ENCODE measurements at places on chromosomes 2 and 18.
A peak's percentile ranks its signal among the peaks of the same experiment; 100 is the strongest.

DNA sequence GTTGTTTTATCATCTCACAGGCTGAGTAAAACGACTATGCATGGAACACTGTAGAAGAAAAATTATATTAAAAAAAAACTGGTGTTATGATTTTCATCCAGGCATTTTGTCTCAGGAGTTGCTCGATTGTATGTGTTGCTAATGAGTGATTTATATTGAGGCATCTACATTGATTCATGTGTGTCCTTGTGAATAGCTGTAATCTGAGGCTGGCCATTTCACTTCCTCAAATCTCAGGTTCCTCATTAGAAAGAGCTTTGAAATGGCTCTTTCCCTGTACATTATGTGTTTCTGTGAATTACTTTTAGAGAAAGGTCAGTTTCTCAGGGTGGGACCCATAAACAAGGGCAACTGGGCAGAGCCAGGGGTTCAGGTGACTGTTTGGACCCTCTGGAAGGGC, 2.3 kb downstream of the IL18R1 start:
- DNase-seq = no peak

- DNase-seq = peak; percentile 84
Measured at GRCh38 chr2:88159955-88160415, 10.2 kb upstream of the THNSL2 start.

DNA sequence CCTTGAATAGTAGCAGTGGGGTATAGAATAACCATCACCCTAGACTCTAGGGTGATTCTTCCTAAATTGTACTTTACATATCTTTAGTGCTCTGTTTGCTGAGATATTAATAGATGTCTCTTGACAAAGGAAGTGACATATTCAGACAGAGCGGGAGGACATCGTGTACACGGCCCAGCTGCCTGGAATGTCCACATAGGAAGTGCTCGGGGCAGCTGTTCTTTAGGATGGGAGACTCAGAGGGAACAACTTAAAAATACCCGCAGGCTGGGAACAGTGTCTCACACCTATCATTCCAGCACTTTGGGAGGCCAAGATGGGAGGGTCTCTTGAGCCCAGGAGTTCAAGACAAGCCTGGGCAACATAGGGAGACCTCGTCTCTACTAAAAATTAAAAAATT, 206.1 kb downstream of the FAM210A start:
- DNase-seq = peak; percentile 39

GRCh38 chr2:29059624-29060023, 14.7 kb downstream of the PCARE start:
- no peak for DNase-seq

GRCh38 chr2:143251681-143252080, 122.5 kb downstream of the ARHGAP15 start:
- DNase-seq = no peak

- DNase-seq = no peak
Measured at GRCh38 chr2:31324016-31324633, 90.2 kb downstream of the EHD3 start.

DNA sequence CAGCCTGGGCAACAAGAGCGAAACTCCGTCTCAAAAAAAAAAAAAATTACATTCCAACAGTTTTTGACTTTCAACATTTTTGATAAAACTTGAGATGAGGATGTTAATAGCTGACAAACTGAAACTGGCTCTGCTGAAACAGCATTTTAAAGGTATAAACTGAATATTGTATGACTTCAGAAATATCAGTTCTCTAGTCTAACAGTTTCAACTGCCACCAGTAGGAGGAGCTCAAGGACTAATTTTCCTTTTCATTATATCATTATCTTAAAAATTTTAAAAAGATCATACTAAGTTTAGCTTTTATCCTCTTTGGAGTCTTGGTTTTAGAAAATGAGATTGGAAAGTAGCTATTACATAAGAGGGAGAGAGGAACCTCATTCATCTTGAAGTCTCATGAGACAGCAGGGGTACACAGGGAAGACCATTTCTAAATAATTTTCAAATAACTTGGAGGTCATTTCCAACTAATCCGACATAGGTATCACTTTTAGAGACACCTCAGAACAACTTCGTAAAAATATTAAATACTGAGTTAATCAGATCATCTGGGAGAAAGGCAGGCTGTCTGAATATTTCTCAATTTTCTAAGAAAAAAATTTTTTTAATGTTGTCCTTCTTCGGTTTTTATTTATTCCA, 37.6 kb upstream of the MCM6 start:
- no peak for DNase-seq

- no peak for DNase-seq
Measured at GRCh38 chr2:224173933-224174332, 134.8 kb upstream of the SERPINE2 start.

DNA sequence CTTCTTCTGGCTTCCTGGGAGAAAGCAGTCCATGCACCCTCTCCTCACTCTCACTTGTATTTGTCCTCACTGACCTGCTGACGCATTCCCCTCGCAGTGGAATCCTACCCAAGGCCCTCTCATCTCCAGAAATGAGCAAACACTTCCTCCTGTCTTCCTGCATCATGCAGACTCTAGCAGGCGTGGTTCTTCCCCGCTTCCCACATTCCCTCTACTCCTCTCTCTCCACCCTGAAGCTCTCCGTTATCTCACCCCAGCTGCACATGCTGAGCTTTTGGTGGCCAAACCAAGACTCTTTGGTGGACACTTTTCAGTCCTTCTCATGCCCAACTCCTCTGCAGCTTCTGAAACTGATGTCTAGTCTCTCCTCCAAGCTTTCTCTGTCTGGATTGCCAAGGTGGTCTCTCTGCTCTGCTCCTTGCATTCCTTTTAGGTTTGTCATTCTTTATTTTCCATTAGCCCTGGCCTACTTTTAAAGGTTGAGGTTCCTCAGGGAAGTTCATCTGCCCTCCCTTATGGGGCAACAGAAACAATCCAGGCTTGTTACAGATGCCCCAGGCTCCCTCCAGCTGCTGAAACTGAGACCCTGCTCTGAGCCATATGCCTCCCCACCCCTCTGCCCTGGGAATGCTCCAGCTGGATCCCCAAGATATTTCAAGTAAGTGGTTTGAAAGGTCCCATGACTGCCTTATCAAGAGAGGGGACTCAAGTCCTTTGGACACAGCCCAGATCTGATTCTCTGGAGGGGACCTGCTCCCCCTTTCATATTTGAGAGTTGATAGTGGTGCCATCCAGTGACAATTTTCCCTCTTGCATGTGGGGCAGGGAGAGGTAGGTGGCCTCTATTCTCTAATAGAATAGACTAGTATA, 835 bp upstream of the IL18RAP start:
- no peak for DNase-seq

DNA sequence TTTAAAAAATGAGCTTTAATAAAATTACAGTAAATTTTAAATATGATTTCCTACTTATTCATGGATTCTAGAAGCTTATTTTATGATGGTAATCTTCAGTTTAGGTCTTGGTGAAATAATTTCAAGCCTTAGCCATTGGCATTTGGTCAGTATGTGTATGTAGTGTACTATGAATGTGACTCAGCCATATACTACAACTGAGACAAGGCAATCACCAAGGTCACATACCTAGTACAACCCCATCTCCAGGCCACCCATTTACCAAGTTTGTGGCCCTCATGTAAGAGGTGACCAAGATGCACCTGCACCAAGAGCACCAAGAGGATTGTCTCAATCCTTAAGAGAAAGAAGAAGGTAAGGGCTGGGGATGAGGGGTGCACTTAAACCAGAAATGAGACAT, 54.8 kb upstream of the FRZB start:
- DNase-seq = no peak

GRCh38 chr18:75141734-75142133, 67.2 kb downstream of the PTGR3 start:
- DNase-seq = peak; percentile 24

DNA sequence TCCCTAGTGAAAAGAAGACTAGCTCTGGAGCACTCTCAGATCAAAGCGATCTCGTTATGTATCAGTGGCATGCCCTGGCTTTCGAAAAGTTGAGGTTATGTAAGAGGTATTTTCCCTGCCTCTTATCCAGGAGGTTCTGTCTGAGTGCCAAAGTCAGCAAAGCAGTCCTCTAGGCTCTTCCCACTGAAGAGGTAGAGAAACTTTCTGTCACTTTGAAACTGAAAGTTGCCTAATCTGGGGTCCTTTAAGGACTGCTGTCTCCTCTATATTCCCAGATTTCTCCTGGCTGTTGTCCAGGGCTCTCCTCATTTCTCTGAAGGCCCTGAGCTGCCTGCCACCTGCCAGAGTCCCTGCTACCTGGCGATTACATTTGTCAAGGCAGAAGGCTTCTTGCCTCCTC, 96.3 kb downstream of the B3GNT2 start:
- no peak for DNase-seq

DNA sequence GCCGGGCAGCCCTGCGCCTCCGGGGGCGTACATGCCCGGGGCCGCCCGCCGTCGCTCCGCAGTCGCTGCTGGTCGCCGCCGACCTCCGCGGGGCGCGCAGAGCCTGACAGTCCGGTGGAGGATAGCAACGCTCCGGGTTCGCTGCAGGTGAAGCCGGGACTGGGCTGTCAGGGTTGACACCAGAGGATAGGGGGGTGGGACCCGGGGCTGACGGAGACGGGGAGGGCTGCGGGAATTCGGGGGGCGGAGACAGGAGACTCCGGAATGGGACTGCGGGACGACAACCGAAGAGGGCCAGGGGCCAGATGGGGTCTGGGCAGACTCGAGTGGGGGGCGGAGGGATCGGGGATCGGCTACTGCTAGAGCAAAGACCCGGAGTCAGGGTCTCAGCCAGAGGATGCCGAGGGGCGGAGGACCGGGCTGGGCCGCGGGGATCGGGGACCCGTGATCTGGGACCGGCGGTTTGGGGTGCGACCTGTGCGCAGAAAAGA, 403 bp downstream of the TMEM127 start:
- DNase-seq = peak; percentile 85

GRCh38 chr2:237201461-237202287, 116.0 kb downstream of the COPS8 start:
- peak; percentile 72 for DNase-seq

- DNase-seq = no peak
Measured at GRCh38 chr2:22518641-22519040, 866.3 kb upstream of the KLHL29 start.

- DNase-seq = no peak
Measured at GRCh38 chr2:234374736-234375135, 122.1 kb downstream of the ARL4C start.

DNA sequence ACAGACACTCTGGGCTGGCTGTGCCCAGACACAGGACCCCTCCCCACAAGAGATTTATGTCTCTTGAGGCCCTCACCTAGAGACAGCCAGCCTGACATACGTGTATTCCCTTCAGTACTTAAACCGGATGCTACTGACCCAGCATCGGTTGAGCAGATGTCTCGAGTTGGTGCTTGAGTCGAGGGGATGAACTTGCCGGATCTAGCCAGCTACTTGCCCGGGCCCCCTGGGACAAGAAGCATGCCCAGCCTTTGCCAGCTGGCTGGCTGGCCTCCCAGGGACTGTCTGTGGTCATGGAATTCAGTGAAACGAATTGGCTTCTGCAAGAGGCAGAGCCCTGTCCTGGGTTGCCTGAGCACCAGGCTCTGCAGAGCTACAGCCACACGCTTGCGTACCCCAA, 36.0 kb downstream of the DNMT3A start:
- no peak for DNase-seq

GRCh38 chr2:234840336-234840735, 111.5 kb upstream of the SH3BP4 start:
- DNase-seq = peak; percentile 86

GRCh38 chr2:173708806-173709205, 256.4 kb downstream of the SP3 start:
- DNase-seq = no peak

- DNase-seq = no peak
Measured at GRCh38 chr2:33785201-33786106, 186.4 kb upstream of the FAM98A start.

DNA sequence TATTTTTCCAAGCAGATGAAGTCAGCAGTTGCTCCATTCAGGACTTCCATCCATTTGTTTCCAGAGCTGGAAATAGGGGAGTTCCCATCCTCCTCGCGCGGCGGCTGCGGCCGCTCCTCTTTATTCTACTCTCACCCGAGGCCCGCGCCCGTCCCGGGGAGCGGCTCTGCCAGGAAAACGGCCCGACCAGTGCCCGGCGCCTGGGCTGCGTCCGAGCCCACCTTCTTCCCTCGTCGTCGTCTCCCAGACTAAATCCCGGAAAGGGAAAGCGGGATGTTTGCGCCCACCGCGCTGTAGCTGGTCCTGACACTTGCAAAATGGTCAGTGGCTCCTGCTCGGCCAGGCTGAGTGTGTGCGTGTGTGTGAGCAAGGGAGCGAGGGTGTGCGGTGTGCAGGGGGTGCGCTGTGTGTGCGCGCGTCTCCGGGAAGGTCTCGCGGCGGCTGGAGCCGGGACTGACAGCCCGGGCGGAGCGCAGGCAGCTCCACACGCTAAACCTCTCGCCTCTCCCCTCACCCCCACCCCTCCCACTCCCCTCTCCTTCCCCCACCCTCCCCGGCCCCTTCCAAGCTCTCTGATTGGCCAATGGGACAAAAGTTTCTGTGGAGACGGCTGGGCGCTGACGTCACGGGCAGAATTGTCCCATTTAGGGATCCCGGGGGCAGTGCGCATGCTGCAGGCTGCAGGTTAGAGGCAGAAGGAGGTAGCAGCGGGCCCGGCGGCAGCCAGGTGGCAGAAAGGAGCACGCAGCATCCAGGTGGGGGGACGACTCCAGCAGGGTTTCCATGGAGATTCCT, at the start of gene NOL4:
Gene NOL4 (minus strand): TSS at position 491 of the 795 bp plus-strand sequence. CDS start 1,660 bp downstream, outside the sequence.
- DNase-seq = peak; percentile 99

DNA sequence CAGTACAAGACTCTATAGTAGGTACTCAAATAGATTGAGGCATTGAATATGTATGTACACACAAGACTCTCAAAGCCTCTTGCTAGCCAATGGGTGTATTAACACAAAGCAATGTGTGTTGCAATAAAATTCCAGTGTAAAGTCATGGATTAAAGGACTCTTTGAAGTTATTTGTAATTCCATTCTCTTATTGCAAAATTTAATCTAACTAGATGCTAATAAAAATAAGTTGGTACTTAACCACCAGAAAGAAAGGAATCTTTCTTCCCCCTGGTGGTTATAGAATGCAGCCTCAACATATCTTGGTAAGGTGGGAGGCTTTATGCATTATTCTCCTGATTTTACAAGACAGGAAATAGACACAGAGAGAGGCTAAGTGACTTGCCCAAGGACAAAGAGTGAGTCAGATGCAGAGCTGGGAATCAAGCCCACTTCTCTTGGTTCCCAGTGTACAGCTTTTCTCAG, 18.0 kb downstream of the LRP1B start:
- DNase-seq = no peak

DNA sequence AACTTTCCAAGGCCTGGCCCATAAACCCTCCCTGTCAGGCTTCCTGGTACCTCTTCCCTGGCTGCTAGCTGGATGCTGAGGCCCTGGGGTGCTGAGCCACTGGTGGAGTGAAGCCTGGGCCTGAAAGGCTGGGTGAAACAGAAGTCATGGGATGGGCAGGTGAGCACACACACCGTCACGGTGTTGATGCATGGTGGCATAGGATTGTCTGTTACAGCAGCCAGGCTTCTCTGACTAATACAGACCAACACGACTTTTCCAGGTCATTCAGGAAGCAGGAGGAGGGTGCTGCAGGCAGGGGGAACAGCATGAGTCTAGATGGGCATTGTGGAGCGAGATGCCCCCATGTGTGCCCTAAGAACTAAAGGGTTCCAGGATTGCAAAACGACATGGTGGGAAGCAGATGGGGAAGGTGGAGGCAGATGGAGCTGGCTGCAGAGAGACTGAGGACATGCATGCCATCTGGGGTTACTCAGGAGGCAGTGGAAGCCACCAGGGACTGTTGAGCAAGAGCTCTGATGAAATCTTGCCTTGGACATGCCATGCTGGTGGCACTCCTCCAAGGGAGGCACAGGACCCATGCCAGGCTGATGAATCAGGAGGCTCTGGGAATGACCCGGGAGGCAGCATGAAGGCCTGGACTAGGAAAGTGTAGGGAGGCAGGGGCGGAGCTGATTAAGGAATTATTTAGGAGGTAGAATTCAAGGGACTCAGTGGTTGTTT, 480.9 kb downstream of the TSN start:
- DNase-seq = no peak
